ENCODE measurements at places on chromosomes 3 and 15. TPM values are rescaled to one million over a fixed set of nuclear protein-coding genes. Genes with fewer than 3 reads are reported as not detected.

DNA sequence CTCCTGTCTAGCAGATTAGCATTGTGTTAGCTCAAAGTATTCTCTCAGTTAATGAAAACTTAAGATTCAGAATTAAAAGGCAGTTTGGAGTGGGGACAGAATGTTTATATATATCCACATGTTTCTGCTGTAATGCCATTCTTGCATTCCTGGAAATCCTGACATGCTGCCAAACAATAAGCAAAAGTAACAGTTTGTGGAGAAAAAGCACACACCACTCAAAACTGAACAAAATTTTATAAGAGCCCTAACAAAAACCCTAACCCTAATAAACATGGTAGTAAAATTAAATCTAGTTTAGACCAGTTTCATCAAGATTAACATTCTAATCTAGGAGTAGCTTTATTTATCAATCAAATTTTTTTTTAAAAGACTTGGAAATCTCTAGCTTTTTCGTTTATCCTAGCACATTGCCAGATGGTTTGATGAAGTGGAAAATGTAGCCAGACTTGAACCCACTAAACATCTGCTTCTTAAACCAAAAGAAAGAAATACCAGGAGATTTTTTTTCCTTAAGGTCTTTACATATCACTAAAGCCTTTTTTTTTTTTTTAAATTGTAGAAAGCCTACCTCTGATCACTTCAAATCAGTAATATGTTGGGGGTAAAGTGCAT lies 3.7 kb downstream of the TCAIM start:
- peak; percentile 75 for DNase-seq
- H3K27ac ChIP-seq: no peak overlapping the region
- H3K4me3 ChIP-seq: no peak overlapping the region
- no peaks in the 10 kb centered on the region for H3K27me3 ChIP-seq
- H3K36me3 ChIP-seq: no peaks in the 10 kb centered on the region

STXBP5L gene
- polyA plus RNA-seq: not detected

DNA sequence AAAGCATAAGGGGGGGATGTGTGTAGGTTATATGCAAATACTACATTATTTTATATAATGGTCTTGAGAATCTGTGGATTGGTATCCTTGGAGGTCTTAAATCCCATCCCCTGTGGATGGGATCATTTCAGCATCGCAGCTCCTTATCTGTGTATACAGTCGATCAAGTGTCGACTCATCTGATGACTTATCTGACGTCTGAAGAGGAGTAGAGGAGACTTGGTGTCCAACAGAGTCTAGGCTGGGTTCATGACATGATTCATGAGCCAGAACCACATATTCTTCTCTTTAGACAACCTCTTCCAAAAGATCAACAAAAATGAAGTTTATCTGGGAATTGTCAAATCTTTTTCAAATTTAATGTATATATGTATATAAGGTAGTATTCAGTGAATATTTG lies 220.7 kb downstream of the NR2F2 start:
- peaks cover 23% of the 10 kb centered on the region for H3K4me1 ChIP-seq
- no peaks in the 10 kb centered on the region for H3K36me3 ChIP-seq
- no peak overlapping the region for H3K27ac ChIP-seq
- no peaks in the 10 kb centered on the region for H3K27me3 ChIP-seq
- H3K4me3 ChIP-seq: no peak overlapping the region
- DNase-seq: peak; percentile 29

MESP1 gene
- 0.48 TPM for polyA plus RNA-seq

GRCh38 chr15:40155270-40155910 lies 5.5 kb upstream of the BUB1B start:
- no peaks in the 10 kb centered on the region for H3K36me3 ChIP-seq
- H3K4me3 ChIP-seq: no peak overlapping the region
- no peak for DNase-seq
- no peaks in the 10 kb centered on the region for H3K4me1 ChIP-seq
- no peak overlapping the region for H3K27ac ChIP-seq
- H3K27me3 ChIP-seq: no peaks in the 10 kb centered on the region

PLSCR5 gene
- not detected for polyA plus RNA-seq

GXYLT2 gene
- 1.2 TPM for polyA plus RNA-seq

GRCh38 chr3:171225165-171225564 lies 198.6 kb upstream of the SLC2A2 start:
- H3K4me3 ChIP-seq: no peak overlapping the region
- no peak for DNase-seq
- no peaks in the 10 kb centered on the region for H3K27me3 ChIP-seq
- H3K27ac ChIP-seq: no peak overlapping the region
- no peaks in the 10 kb centered on the region for H3K36me3 ChIP-seq

GRCh38 chr3:182722907-182723306 lies 70.4 kb upstream of the ATP11B start:
- H3K36me3 ChIP-seq: no peaks in the 10 kb centered on the region
- H3K27me3 ChIP-seq: no peaks in the 10 kb centered on the region
- peak; percentile 41 for DNase-seq
- H3K4me3 ChIP-seq: no peak overlapping the region

DNA sequence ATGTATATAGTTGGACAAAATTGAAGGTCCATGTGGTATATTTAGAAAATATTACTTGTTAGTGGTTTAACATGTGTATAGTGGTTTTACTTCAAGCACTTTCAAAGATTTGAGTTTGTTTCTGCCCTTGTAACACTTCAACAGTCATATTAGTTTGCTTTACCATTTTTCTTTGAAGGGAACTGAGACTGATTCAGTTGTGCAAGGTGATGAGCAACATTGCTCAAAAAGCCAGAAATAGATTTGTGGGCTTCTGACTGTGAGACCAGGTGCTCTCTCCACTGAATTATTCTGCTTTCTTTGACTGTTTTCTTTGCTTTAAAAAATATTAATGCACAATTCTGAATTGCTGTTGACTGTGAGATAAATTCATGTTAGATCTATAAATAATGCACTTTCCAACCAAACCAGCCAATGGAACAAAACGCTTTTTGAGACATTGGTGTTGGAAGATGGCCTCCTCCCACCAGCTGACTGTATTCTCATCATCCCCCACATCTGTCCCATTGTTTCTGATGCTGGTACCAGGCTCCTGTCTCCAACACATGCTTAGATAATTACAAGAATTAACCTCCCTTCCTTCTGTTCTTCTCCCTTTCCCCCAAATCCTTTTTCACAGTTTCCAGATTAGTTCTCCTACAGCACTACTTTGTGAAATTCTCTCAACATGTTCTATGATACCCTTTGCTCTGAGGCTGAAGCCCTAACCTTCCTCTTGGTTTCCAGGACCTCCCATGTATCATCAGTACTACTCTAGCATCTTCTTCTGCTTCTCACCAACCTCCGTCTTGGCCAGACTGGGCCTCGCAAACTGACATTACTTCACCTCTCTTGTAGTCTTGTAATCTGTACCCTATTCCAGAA lies 27.9 kb downstream of the PLCL2 start:
- no peaks in the 10 kb centered on the region for H3K27me3 ChIP-seq
- no peaks in the 10 kb centered on the region for H3K36me3 ChIP-seq
- H3K4me3 ChIP-seq: no peak overlapping the region
- peaks cover 8% of the 10 kb centered on the region for H3K4me1 ChIP-seq
- H3K27ac ChIP-seq: no peak overlapping the region

CHDH gene
- not detected for polyA plus RNA-seq

GRCh38 chr3:172321035-172321434 lies 127.2 kb downstream of the GHSR start:
- H3K27ac ChIP-seq: peak overlapping the region; percentile 90
- peaks cover 35% of the 10 kb centered on the region for H3K36me3 ChIP-seq
- H3K4me3 ChIP-seq: no peak overlapping the region
- no peaks in the 10 kb centered on the region for H3K27me3 ChIP-seq

RLBP1 gene
- polyA plus RNA-seq: not detected

PRR20G gene
- not detected for polyA plus RNA-seq

IGDCC3 gene
- polyA plus RNA-seq: 0.11 TPM

DNA sequence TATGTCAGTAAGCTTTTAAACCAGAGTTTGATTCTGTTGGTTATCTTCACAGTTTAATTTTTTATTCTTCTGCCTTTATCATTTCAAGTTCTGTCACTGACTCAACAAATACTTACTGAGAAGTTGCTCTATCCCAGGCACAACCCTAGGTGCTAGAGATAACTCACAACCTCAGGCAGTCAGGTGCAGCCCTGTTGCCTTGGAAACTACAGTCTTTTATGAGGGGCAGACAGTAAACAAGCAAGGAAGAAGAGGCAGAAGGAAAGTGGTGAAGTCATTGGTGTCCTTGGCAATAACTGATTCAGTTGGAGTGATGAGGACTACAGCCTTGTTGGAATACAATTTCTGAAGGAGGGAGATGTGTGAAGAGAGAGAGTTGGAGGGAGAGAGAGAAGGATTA lies 142.1 kb upstream of the LRTM1 start:
- H3K27ac ChIP-seq: no peak overlapping the region
- no peaks in the 10 kb centered on the region for H3K4me1 ChIP-seq
- no peaks in the 10 kb centered on the region for H3K36me3 ChIP-seq
- DNase-seq: no peak
- no peak overlapping the region for H3K4me3 ChIP-seq
- H3K27me3 ChIP-seq: no peaks in the 10 kb centered on the region

DNA sequence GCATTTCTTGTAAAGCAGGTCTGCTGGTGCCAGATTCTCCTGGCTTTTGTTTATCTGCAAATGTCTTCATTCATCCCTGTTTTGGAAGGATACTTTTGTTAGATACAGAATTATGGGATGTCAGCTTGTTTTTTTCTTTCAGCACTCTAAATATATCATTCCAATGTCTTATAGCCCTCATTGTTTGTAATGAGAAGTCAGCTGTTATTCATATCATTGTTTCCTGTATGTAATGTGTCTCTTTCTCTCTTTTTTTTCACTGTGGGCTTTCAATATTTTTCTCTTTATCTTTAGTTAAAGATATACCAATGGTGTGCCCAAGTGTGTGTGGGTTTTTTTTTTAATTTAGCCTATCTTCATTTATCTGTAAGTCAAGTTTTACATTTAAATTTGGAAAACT lies 65.6 kb upstream of the DCP1A start:
- no peaks in the 10 kb centered on the region for H3K4me1 ChIP-seq
- H3K36me3 ChIP-seq: no peaks in the 10 kb centered on the region
- DNase-seq: no peak
- no peak overlapping the region for H3K4me3 ChIP-seq

- peak overlapping the region; percentile 98 for H3K27ac ChIP-seq
- no peak overlapping the region for H3K4me3 ChIP-seq
- H3K27me3 ChIP-seq: no peaks in the 10 kb centered on the region
Observed at GRCh38 chr3:185659942-185660921, 74.1 kb downstream of the SENP2 start.

- H3K27ac ChIP-seq: no peak overlapping the region
- no peak for DNase-seq
- no peaks in the 10 kb centered on the region for H3K36me3 ChIP-seq
- no peaks in the 10 kb centered on the region for H3K4me1 ChIP-seq
- peaks cover 13% of the 10 kb centered on the region for H3K27me3 ChIP-seq
- H3K4me3 ChIP-seq: no peak overlapping the region
Observed at GRCh38 chr15:77637851-77638692, 5.4 kb upstream of the LINGO1 start.

ITGA11 gene
- 312 TPM for polyA plus RNA-seq

DNA sequence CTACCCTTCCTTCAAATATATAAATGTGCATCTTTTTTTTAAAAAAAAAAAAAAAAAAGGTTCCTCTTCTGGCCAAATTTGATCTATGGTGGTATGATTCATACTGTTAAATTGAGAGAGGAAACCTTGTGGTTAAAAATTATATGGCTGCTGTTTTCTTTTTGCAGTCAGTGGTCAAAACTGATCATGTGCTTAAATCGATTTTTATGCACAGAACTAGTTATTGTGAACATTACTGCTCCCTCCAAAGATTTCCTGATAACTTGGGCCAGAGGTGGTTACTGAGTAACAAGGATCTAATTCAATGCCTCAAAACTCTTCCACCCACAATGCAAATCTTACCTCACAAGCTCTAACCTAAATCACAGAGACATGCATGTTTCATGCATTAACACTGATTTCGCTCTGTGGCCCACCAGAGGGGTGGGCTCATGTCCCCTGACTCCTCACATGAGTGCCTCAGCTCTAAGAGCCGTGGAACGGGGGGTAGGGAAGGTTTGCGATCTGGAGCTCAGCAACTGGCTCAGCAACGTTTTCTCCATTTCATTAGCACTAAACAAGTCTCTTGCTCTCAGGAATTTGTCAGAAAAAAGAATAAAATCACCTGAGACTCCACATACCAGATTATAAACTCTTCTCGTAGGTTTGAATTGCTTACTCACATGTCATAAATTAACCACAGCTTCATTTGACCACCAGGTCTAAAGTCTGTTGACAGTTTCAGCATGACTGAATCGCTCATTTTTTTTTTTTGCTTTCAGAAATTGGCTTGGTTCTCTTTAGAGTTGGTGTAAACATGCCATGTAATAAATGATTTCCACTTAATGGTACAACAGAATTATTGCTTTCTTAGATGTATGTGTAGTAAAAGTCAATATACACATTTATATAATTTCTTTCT lies 280.4 kb downstream of the CD47 start:
- peak; percentile 12 for DNase-seq
- no peak overlapping the region for H3K4me3 ChIP-seq
- no peak overlapping the region for H3K27ac ChIP-seq

UACA gene
- 128 TPM for polyA plus RNA-seq

CX3CR1 gene
- not detected for polyA plus RNA-seq

CPN2 gene
- polyA plus RNA-seq: not detected

DNA sequence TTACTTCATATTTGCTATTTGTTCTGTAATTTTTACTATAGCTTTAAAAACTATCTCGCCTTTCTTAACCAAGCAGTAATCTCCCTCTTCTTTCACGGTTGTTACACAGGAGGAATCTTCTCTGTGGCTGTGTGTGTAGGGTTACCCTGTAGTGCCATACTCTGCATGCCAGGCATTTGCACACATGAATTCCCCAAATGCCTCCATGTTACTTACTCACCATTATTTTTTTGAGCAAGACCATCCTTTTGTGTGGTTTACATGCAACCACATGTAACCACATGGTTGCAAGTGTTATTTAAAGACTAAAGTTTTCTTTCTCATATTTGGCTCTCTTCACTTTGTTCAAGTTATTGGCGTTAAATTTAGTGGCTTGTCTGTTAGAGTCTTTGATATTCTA lies 45.5 kb downstream of the HPS3 start:
- H3K36me3 ChIP-seq: peaks cover 38% of the 10 kb centered on the region
- peaks cover 21% of the 10 kb centered on the region for H3K4me1 ChIP-seq
- DNase-seq: peak; percentile 4
- no peak overlapping the region for H3K4me3 ChIP-seq
- H3K27ac ChIP-seq: no peak overlapping the region

- H3K27me3 ChIP-seq: no peaks in the 10 kb centered on the region
- peak within 1 kb of the TSS; percentile 82 for H3K27ac ChIP-seq
- H3K36me3 ChIP-seq: peaks cover 14% of the 10 kb centered on the region
- peak; percentile 95 for DNase-seq
Observed at GRCh38 chr3:40524568-40525285, at the start of gene ZNF621. Gene ZNF621, plus strand, starts transcription at chr3:40524960. Its CDS starts 881 bp downstream, at chr3:40525841.

GRCh38 chr3:39499651-39500273 lies 32.3 kb downstream of the MOBP start:
- H3K36me3 ChIP-seq: no peaks in the 10 kb centered on the region
- H3K27me3 ChIP-seq: peaks cover 46% of the 10 kb centered on the region
- H3K4me1 ChIP-seq: no peaks in the 10 kb centered on the region

Measured in GM23248 (cell line).